ENCODE measurements at places on chromosomes 13 and 19.

DNA sequence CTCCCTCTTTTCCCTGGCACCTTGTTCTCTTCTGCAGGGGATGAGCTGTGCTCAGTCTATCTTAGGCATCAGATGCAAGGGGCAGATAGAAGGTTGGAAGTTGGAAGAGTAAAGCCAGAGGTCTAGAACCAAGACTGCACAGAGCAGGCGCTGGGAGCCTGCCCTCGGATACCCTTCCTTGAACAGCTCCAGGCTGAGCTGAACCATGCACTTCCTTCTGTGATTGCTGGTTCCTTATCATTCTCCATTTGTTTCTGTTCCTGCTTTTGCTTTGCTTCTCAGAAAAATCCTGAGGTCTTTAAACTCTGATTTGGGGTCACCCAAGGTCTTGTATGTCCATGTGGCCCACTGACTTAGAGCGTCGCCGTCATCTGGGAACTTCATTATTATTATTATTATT, 36.3 kb downstream of the ARHGEF18 start:
- no peak for DNase-seq

DNA sequence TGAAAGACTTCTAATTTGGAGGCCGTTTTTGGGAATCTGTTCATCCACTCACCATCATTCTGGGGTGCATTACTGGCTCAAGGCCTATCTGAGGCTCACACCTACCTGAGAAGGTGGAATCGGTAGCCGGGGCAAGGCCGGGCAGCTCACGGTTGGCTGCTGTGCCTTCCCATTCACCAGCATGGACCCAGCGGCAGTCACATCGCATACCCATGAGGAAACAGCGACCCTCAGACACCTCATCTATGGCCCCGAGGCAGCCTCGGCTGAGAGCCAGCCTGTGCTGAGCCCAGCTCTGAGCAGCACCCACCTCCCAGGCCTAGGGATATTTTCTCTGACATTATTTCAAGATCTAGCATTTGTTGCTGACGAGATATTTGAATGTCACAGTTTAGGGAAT, 130.5 kb downstream of the ATP11A start:
- DNase-seq: no peak

DNA sequence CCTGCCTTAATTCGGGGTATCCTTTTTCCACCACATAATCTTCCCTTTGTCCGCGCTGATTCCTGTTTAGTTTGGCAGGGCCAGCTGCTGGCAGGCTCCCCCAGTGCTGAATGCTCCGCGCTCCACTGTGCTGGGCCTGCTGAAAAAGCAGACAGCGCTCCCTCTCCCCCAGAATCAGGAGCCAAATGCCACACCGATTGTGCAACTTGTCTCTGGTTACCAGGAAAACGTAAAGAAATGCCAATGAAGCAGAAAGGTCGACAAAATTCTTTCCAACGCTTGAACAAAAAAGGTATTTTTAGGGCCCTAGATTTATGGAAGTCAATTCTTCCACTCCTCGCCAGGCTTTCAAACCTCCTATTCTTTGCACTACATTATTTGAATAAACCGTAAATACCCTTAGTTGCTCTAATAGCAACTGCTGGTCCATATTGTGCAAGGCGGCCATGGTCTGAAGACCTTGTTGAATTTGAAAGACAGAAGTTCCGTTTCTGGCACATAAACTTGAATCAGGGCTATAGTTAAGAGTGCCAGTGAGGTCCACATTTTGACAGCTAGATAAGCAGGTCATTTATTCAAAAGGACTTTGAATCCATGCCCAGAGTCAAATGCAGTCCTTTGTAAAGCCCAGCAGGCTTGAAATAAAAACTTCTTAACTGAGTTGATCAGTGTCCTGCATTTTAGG, 206.7 kb upstream of the RFC3 start:
- DNase-seq: no peak

- DNase-seq: peak; percentile 87
Measured at GRCh38 chr13:99320693-99321481, 13.7 kb upstream of the GPR183 start.

DNA sequence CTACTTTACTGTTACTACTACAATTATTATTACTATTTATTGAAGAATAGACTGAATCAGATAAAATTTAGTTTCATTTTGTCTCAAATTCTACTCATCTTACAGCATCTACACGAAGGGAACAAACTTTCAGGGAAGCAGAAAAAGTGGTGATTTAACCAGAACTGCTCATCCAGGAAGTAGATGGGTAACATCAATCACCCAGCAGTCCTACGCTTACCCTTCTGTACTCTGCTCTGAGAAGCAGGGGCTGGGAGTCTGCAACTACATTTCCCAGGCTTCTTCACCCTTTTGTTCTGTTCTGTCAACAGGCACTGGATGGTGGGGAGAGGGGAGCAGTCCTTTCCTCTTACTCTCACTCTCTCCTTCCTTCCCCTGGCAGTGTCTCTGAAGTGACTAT, 31.4 kb upstream of the GGACT start:
- no peak for DNase-seq

DNA sequence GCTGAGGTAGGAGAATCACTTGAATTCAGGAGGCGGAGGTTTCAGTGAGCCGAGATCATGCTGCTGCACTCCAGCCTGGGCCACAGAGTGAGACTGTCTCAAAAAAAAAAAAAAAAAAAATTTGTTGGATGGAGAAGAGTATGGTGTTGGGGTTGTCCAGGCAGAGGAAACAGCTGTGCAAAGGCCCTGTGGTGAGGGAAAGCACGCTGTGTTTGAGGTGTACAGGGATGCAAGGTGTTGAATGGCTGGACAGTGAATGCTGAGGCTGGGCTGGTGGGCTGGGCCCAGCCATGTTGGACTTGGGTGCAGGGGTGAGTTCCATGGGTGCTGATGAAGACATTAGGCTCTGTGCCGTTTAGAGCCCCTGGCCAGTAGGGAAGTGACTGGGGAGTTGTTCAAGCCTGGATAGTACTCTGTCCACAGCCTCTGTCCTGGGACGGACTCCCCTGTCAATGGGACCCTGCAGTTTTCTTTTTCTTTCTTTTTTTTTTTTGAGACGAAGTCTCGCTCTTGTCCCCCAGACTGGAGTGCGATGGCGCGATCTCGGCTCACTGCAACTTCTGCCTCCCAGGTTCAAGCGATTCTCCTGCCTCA, 18.6 kb downstream of the PRR12 start:
- no peak for DNase-seq

DNA sequence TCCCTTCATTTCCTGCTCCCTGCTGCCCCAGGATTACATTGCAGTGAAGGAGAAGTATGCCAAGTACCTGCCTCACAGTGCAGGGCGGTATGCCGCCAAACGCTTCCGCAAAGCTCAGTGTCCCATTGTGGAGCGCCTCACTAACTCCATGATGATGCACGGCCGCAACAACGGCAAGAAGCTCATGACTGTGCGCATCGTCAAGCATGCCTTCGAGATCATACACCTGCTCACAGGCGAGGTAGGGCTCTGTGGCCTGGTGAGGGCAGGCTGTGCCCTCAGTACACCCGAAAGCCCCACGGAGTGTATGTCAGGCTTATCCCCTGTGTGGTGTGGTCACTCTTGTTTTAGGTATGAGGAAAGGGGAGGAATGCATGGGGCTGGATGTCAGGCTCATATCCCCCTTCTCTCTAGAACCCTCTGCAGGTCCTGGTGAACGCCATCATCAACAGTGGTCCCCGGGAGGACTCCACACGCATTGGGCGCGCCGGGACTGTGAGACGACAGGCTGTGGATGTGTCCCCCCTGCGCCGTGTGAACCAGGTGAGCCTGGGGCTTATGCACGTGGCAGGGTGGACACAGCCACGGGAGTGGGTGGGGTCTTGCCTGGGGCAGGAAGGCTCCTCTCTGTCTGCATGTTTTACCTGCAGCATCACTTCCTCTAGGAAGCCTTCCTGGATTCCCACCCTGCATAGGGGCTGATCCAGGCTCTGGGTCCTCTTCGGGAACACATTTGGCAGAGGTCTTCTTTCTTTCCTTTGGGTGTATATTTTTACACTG, 2.3 kb upstream of the RNF225 start:
- DNase-seq: no peak

- DNase-seq: no peak
Measured at GRCh38 chr13:73832128-73832588, 302.0 kb downstream of the KLF12 start.

DNA sequence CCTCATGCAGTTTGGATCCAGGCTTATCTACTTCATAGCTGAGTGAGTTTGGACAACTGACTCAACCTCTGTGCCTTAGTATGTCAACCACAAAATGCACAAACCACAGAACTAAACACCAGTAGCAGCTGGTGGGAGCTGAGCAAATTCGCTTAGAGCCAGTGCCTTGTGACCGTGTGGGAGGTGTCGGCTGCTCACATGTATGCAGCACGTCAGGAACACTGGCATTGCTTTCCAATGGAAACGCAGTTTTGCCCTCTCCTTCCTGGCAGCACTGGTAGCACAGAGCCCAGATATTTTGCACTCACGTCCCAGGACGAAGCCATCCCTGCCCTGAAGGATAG, 8.3 kb upstream of the NTN5 start:
- DNase-seq: no peak

DNA sequence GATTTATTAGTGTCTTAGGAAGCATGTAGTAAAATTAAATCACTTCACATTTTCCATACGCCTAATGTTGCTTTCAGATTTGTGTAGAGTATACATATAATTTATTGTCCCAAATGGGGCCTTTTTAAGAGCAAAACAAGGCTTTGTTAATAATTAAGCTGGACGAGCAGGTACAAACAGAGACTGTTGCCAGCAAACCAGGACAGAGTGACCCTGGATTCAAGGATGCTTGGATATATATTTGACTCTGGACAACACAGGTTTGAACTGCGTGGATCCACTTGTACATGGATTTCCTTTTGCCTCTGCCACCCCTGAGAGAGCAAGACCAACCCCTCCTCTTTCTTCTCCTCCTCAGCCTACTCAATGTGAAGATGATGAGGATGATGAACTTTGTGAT, 454.9 kb downstream of the PCDH9 start:
- no peak for DNase-seq

DNA sequence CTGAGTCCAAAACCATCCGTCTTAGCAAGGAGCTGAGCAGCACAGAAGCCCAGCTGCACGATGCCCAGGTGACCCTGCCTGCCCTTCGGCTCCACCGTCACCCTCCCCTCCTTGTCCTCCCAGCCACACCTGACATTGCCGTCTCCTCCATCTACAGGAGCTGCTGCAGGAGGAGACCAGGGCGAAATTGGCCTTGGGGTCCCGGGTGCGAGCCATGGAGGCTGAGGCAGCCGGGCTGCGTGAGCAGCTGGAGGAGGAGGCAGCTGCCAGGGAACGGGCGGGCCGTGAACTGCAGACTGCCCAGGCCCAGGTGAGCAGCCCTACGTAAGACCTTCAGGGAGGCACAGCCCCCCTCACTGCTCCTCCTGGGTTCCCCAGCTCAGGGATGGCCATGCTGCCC, 49.1 kb downstream of the KCNC3 start:
- DNase-seq: no peak

DNA sequence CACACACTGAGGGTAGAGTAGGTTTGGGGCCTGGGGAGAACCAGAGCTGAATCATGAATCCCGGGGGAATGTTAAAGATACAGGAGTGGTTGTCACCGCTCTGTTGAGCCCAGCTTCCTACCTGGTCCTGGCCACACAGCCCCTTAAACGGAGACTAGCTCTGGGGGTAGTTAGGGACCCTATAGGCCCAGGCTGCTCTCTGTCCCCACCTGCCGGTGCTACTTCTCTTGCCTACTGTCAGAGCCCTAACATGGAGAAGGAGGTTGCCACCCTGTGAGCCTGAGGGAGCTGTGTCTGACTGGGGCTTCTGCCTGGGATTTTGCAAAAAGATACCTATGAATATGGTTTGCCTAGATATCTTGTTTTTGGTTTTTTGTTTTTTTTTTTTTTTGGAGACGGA, 36.6 kb upstream of the ZNF429 start:
- no peak for DNase-seq

DNA sequence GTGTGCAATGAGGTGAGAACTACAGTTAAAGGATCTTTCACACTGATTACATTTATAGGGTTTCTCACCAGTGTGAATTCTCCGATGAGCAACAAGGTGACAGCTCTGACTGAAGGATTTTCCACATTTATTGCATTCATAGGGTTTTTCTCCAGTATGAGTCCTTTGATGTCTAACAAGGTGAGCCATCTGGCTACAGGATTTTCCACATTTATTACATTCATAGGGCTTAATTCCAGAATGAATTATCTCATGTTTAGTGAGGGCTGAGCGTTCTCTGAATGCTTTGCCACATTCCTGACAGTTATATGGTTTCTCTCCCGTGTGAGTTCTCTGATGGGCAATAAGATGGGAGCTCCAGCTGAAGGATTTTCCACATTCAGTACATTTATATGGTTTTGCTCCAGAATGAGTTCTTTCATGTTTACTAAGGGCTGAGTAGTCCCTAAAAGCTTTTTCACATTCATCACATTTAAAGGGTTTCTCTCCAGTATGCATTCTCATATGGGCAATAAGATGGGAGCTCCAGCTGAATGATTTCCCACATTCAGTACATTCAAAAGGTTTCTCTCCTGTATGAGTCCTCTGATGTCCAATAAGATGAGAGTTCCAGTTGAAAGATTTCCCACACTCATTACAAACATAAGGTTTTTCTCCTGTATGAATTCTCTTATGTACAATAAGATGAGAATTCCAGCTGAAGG, 4.4 kb upstream of the C19orf18 start:
- DNase-seq: no peak

DNA sequence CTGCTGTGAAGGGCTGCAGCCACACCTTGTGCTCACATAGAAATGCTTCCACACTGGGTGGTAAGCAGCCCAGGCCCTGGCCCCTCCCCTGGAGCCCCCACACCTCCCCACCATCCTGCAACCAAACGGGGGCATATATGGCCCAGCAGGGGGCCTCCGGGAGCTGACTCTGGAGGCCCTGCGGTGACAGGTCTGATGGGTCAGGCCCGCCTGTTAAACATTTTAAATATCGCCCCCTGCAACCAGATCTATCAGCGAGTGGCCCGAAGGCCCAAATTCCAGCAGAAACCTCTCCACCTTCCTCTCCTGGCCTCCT, 48.0 kb upstream of the KATNAL1 start:
- DNase-seq: peak; percentile 15

- DNase-seq: peak; percentile 73
Measured at GRCh38 chr13:41651413-41652058, 194.2 kb downstream of the RGCC start.

GRCh38 chr19:57566396-57567265, 7.0 kb upstream of the ZNF550 start:
- peak; percentile 6 for DNase-seq

DNA sequence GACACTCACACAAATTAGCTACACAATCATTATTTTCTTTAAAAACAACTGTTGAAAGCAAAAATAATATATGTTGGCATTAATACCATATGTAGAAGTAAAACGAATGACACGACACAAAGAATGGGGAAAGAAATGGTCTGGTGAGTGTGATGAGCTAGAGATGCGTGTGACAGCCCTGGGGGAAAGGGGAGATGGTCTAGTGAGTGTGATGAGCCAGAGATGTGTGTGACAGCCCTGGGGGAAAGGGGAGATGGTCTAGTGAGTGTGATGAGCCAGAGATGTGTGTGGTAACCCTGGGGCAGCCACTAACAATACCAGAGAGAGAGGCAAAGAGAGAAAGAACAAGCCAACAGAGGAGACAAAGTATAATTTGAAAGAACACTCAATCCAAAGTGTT, 22.3 kb upstream of the LAMP1 start:
- DNase-seq: no peak
